8988T (cell line): ENCODE measurements at places on chromosomes 3 and 15.

DNA sequence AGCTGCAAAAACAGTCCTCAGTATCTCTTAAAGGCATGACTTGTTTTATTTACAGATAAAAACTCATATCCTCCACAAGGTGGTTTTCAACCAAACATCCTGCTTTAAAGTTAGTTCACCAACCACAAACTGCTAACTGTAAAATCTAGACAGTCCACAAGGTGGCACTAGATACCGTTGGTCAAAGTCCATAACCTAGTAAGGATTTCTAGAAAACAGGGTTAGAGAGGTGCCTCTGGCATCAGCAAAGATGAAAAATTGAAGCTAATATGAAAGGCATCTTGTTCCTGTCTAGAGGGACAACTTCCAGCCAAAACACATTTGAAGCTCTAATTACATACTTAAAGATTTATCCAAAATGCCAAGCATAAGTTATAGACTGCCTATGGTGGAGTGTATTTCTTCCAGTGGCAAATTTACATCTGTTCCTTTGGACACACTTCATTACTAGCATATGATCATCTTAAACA is 56.0 kb downstream of the ZMAT3 start:
- no peak for DNase-seq

GRCh38 chr3:123926396-123926795 is 34.6 kb downstream of the CCDC14 start:
- no peak for DNase-seq

DNA sequence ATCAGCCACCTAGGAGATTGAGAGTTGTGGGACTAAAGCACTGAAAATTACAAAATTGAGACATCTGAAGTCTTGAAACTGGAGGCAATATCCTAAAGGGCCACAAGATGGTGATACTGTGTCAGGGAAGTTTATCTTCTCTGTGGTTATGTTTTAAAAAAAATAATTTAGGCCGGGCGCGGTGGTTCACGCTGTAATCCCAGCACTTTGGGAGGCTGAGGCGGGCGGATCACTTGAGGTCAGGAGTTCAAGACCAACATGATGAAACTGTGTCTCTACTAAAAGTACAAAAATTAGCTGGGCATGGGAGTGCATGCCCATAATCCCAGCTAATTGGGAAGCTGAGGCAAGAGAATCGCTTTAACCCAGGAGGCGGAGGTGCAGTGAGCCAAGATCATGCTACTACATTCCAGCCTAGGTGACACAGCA is 17.9 kb upstream of the NIT2 start:
- DNase-seq = no peak

DNA sequence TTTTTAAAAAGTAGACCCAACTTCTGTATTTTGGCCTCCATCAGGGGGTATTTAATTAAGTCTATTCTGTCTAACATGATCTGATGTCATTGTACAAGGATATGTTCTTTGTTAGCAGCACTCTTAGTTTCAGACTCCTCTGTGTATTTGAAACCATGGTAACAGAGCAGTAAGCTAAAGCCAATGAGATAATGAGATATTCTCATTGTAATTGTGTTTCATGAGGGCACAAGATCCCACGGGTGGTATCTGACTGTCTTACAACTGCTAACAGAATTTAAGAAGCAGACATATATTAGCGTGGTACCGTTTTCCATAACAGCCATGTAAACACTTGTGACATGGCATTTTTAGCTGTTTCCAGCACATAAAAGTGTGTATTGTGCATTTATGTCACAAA is 251.2 kb upstream of the VEPH1 start:
- DNase-seq = no peak

GRCh38 chr15:67037694-67038093 is 27.7 kb upstream of the SMAD3 start:
- DNase-seq = no peak

DNA sequence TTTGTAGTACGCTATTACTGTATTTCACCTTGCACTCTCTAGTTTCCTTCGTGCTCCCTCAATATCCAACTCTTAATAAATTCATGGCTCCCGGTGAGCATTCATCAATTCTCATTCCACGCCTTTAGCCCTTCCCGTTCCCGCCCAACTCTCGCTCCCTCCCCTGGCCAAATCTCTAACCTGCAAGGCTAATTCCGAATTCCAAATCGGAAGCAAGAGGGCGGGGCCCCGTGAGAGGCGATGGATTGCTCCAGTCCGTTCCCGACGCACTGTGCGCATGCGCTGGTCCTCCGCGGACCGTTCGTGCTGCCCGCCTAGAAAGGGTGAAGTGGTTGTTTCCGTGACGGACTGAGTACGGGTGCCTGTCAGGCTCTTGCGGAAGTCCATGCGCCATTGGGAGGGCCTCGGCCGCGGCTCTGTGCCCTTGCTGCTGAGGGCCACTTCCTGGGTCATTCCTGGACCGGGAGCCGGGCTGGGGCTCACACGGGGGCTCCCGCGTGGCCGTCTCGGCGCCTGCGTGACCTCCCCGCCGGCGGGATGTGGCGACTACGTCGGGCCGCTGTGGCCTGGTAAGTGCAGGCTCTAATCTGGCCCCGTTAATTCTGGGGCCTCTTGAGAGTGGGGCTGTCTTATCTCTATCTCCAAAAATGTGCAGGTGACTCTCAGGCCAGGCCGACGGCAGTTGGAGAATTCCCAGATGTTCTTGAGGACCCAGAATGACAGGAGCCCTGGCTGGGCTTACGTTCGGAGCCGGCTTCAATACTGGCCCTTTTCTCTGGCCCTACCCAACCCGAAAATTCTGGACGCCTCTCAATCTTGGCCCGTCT is at the start of gene OPA1:
Gene OPA1, plus strand, starts transcription at position 368 of the 827 bp plus-strand sequence. Its CDS starts 170 bp downstream, at position 538.
- DNase-seq = peak; percentile 89

DNA sequence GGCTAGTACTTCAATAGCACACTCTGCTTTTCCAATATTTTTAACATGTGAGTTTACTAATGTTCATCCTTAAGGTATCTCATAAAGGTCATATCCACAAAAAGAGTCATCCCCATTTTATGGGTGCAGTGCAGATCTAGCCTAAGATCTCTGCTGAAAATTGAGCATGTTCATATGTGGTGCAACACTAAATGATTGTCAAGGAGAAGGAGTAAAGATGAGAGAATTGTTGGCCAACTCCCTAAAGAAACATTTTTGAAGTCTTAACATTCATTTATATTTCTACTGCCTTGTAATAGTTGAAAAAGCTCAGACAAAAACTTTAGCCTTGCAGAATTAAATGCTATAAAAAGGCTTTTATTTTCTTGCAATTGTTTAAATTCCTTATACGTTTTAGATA is 1159.6 kb downstream of the TBL1XR1 start:
- no peak for DNase-seq

GRCh38 chr15:29765898-29766527 is 56.3 kb downstream of the TJP1 start:
- DNase-seq = no peak

GRCh38 chr3:170670504-170670903 is 84.6 kb upstream of the SLC7A14 start:
- no peak for DNase-seq

GRCh38 chr3:123871946-123872345 is 12.2 kb downstream of the MYLK start:
- no peak for DNase-seq

DNA sequence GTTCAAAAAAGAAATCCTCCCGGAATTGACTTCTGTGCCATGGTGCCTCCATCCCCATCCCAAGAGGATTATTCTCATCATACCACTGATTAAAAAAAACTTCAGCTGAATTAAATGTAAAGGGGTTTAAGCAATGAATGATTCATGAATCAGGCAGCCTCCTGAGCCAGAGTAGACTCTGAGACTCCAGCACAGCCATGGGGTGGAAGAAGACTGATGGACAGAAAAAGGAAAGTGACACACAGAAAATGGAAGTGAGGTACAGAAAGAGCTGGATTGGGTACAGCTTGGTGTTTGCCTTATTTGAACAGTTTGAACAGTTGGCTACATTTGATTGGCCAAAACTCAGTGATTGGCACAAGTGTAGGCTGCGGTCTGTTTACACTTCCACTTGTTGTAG is 224.8 kb upstream of the ATP10A start:
- DNase-seq = no peak

DNA sequence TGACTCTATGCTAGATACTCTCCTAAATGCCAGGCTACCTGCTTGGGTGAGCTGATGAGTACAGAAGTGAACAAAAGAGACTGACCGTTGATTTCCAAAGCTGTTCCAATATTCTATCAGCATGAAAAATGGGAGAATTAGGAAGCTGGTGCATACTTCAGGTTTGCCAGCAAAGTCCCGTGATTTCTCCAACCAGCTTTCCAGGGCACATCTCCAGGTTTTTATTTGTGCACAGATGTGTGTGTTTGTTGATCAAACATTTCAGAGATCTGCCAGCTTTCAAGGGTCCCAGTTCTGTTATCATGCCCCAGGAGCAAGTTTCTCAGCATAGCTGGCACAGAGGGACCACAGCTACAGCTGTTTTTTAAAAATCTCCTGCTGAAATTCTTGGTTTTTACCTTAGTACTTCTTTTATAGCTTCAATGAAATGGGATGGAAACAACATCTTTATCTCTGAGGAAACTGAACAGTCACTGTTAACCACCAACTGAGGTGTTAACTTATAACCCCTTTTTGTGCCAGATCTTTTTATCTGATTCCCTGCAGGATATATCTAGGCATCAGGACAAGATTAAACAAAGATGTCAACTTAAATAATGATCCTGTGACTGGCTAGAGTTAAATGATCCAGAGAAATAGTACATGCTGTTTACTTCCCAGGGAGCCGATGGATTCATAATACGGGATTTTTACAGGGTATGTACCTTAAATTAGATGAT is 380.8 kb downstream of the GRM7 start:
- no peak for DNase-seq

DNA sequence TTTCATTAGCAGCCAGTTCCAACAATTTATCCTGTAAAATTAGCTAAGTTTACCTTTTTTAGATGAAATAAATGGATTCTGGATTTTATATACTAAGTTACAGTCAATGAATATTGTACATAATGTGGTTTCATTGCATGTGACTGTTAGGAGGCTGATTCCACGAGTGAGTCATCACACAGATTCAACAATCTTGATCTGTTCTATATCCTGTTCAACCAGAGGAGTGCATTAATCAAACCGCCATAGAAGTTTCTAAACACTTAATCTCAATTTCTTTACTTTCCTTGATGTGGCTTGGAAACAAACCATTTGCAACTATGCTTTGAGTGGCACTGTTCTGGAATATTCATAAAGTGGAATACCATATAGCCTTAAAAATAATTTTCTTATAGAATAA is 15.3 kb downstream of the DNAJC13 start:
- DNase-seq = no peak

DNA sequence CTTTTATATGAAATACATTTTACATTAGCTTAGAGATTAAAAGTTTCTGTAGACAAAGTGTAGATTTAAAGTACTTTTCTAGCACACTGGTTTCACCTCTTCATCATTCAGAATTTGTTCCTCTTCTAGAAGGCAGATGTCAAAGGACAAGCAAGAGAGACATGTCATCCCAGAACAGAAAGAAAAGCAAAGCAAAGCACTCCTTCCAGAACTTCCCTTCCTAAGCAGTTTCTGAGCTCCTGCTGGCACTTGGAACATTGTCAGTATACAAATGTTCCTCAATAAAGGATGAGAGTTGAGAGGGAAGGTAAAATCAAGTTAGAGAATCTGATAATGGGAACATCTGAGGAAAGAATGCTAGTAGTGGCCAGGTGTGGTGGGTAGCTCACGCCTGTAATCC is 26.2 kb downstream of the TMOD3 start:
- DNase-seq = no peak

GRCh38 chr15:69565066-69565655 is 112.5 kb downstream of the RPLP1 start:
- no peak for DNase-seq

DNA sequence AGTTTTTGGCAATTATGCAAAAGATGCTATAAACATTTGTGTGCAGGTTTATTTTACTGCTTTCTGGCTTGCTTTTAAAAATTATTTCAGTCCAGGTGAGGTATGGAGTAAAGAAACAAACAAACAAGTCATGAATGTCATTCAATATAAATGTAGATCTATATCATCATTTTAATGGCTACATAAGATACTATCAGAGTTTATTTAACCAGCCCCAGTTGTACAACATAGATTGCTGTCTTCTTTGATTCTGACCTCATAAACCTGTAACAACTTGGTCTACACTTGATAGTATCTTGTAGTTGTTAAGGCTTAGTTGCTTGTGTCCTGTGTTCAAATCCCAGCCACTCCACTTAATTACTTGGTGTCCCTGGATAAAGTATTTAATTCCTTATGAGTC is 46.0 kb upstream of the RNU6-1 start:
- no peak for DNase-seq

DNA sequence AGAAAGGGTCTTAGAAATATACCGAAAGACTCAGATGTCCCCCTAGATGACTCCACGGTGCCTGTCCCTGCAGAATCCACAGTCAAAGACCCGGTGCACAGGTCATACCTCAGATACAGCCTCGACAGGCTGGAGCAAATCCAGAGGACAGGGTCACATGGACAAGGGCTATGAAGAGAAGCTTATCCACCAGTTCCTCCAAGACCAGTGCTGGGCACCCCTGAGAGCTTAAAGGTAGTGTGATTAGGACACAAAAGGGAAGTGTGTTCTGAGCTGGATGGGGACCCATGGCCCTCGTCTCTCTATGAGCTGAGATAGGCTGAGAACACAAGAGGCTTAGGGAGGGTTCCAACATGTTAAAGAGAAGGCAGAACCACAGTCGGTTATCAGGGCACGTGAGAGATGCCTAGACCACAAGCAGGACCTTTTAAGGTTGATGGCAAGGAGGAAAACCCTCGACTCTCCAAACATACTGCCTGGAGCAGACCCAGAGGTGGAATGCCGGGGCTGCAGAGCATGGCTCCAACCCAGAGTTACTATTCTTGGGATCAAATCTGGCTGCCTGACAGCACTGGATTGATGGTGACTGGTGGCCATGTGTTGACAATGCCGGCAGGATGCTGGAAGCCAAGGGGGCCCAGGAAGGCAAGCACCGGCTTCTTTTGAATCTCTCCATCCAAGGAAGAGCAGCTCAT is 46.9 kb downstream of the ADCY5 start:
- DNase-seq = no peak

DNA sequence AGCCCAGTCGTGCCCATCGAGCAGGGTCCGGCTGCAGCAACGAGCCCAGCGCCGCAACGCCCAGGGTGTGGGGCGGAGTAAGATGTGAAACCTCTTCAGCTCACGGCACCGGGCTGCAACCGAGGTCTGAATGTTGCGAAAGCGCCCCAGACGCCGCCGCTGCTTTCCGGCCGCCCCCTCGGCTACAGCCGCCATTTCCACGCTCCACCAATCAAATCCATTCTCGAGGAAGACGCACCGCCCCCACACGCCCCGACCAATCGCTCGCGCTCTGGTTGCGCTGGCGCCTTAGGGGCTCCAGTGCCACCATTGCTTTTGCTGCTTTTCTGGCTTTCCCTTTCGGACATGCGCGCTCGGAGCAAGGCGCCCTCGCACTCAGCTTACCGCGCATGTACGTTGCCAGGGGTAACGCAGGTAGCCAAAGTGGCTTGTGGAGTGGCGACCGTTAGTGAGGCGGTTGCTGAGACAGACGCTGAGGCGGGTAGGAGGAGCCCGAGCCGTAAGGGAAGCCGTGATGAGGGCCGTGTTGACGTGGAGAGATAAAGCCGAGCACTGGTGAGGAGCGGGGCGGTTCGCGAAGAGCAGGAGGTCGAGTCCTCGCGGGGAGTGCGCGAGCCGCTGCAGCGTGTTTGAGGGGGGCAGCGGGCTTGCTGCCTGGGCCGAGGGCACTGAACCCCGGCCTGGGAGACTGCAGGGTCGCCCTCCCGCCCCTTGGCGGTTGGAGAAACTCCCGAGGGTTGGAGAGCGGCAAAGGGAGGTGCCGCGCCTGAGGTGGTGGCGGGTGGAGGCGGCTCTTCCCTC is at the start of the genes IFT122 and MBD4:
Gene IFT122, plus strand, starts transcription at position 408 of the 801 bp plus-strand sequence. Its CDS starts 107 bp downstream, at position 515.
Gene MBD4, minus strand, starts transcription at position 132 of the 801 bp plus-strand sequence. Its CDS starts 115 bp downstream, at position 17.
- DNase-seq = peak; percentile 81
